ENCODE measurements at places on chromosomes 12 and 14.

DNA sequence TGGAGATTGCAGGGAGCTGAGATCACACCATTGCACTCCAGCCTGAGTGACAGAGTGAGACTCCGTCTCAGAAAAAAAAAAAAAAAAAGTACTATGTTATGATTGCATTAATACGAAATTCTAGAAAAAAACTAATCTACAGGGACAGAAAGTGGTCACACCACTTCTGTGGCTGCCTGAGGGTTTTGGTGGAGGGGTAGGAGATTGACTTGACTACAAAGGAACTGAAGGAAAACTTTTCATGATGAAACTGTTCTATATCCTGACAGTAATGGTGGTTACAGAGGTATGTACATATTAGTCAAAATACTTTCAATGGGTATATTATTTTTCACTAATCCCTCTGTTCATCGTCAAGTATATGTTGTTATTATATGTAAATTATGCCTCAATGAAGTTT lies 42.1 kb downstream of the FOXN3 start:
- DNase-seq = no peak

- no peak for DNase-seq
Observed at GRCh38 chr12:89172224-89172623, 180.1 kb downstream of the DUSP6 start.

DNA sequence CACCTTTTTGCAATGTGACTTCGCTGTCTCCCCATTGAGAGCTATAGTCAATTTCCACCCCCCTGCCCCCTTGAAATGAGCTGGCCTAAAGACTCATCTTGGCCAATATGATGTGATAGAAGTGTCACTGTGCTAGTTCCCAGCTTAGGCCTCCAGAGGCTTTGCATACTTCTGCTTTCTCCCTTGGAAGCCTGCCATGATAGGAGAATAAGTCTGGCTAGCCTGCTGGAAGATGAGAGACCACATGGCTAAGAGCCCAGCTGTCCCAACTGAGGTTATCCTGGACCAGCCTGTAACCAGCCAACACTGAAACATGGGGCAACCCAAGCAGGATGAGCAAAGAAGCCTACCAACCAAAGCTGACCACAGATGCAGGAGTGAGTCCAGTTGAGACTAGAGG lies 196.9 kb downstream of the GRIN2B start:
- DNase-seq = no peak

- no peak for DNase-seq
Observed at GRCh38 chr12:105483691-105484090, 153.2 kb downstream of the C12orf75 start.

GRCh38 chr12:76030341-76031080 lies 1.1 kb downstream of the PHLDA1 start:
- DNase-seq = peak; percentile 55

- DNase-seq = no peak
Observed at GRCh38 chr14:23702656-23703426, 66.7 kb downstream of the DHRS2 start.

GRCh38 chr14:92456215-92457015 lies 57.2 kb upstream of the RIN3 start:
- DNase-seq = peak; percentile 38

- no peak for DNase-seq
Observed at GRCh38 chr12:124646385-124647230, 79.2 kb upstream of the NCOR2 start.

DNA sequence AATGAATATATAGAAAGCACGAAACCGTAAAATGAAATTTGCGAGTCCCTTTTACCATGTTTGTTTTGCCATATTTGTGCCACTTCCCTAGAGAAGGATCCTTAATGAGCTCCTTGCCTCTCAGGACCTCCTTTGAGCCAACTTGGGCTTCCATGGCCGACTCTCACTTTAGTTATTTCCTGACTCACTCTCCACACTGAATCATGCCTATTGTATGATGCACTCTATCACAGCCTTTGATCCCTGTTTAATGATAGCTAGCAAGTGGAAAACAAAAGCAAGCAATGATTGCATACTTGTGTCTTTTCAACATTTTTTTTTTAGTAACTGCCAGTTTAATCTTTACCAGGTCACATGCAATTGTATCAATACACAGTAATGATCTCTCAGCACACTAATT lies 153.2 kb downstream of the CCER1 start:
- DNase-seq = no peak

GRCh38 chr14:99688210-99688581 lies 4.1 kb downstream of the CYP46A1 start:
- no peak for DNase-seq

DNA sequence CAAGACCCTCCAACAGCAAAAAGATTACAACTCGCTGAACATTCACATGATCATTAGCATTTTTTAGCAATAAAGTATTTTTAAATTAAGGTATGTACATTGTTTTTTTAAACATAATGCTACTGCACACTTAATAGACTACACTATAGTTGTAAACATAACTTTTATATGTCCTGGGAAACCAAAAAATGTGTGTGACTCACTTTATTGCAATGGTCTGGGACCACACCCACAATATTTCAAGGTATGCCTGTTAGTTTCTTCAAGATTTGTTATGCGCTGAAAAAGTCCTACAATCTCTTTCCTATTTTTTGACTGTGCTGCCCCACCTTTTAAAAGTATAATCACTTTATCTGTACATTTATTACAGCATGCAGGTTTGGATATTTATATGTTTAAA lies 30.4 kb upstream of the PCNX4 start:
- no peak for DNase-seq

DNA sequence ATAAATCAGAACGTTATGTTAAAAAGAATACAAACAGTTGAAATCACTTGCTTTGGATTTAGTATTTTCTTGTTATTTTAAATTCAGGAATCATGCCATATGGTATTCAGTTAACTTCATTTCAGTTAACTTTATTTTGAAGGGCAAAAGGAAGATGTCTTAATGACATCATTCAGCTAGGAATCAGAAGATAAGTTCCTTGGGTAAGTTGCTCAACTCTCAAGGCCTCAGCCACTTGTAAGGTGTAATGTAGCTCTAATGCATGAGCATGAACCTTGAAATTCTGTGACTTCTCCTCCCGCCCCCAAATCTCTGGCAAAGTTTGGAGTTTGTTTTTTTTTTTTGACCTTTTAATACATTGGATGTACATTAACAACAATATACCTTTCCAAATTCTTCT lies 42.6 kb downstream of the FRS2 start:
- DNase-seq = no peak

DNA sequence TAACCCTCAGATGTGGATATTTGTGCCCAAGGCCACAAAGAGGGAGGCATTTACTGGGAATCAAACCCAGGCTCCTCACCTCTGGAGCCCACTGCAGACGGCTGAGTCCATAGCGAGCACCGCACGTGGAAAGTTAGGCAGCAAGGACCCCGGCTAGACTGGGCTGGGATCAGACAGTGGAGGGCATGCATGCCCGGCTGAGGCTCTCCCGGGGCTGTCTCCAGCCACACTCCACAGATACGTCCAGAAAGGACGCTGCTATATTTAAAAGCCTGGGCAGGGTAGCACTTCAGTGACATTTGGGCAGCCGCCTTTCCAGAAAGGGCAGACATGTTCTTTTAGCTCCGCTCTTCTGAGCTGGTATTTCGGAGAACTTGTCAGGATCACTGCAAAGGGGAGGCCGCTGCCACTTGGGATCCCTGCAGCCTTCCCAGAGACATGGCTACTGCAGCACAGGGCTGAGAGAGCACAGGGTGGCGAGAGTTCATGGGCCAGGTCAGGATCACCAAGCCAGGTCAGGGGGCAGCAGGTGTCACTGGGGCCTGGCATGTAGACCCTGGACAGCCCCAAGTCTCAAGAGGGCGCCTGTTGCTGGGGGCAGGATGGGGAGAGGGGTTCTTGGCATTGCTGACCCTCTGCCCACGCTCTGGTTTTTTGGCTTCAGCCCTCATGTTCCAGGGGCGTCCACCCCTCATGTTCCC lies 121.7 kb downstream of the PHETA1 start:
- DNase-seq = no peak

GRCh38 chr12:118332511-118332910 lies 40.2 kb downstream of the TAOK3 start:
- DNase-seq = no peak

GRCh38 chr12:111444925-111445725 lies 39.4 kb downstream of the SH2B3 start:
- no peak for DNase-seq

DNA sequence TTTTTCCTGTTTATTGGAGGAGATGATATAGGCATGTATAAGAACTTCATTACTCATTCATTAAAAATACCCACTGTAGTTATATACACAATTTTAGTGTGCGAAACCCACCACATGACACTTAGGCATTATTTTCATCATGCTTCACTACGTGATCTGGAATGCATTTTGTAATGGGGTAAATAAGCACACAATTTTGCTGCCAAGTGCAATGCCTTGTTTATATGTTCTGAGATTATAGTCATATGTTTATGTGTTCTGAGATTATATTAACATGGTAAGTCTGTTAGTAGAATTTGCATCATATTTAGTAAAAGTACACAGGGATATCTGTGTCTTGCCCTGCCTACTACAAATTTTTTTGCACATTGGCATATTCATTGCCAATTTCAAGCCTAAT lies 1123.0 kb downstream of the LRFN5 start:
- no peak for DNase-seq

DNA sequence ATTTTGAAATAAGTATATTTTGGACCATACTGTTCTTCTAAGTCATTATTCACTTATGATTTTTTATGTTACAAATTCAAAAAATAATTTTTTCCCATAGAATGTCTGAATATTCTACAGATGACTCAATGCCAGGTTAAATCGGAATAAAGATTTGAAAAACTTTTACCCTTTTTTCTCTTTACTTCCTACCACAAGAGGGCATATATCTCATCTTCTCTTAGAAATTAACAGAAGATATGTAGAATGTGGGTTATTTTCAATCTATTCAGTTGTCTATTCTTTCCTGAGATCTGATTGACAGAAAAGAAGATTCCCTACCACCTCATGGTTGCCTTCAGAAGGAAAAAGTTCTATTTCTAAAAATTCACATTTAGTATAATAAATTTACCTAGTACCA lies 53.0 kb upstream of the KITLG start:
- no peak for DNase-seq

GRCh38 chr12:100661300-100661951 lies 87.9 kb downstream of the GAS2L3 start:
- no peak for DNase-seq

DNA sequence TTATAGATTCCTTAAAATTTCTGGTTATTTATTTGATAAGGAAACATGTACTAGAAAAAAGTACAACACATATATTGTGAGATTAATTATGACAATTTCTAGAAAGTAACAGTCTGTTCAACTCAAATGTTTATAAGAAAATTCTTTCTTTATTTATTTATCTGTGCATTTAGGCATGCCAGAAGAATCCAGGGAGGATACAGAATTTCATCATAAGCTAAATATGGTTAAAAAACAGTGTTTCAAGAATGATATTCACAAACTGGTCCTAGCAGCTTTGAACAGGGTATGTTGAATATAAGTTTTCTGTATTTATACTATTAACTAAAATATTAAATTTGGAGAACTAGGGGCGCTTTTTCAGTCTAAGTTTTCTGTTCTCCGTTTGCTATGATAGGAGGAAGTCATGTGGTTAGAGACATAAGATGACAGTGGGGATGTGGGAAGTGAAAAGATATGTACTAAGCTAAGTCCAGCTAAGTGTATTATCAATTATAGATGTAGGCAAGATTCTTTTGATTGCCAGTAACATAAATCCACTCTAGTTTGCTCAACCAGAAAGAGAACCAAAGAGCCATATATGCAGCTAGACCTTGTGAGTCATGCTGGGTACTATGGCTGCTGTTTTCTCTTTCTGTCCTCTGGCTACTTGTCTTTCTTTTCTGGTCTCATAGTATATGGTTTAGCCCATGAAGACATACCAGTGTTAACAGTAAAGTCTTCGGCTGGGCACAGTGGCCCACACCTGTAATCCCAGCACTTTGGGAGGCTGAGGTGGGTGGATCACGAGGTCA lies 39.0 kb downstream of the LRRK2 start:
- DNase-seq = no peak

GRCh38 chr12:105225505-105226015 lies 10.4 kb downstream of the APPL2 start:
- DNase-seq = no peak

DNA sequence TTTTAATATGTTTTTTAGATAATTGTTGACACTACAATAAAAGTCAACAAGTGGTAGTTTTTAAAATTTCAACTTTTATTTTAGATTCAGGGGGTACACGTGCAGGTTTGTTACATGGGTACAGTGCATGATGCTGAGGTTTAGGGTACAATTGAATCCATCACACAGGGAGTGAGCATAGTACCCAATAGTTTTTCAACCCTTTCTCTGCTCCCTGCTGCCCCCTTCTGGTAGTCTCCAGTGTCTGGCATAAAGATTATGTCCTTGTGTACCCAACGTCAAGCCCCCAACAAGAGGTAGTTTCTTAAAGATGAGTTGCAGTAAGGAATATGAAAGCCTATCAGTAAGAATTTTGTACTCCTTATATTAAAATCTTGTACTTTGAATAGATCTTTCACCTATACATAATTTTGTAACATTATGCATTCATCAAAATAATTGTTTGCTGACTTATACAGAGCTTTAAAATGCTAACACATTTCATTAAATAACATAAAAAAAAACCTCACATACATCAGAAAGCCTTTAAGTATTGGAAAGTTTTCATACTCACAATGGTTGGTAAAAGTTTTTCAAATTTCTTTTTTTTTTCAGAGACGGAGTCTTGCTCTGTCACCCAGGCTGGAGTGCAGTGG lies 5.4 kb upstream of the RALGAPA1 start:
- DNase-seq = no peak

GRCh38 chr14:92340931-92341330 lies 18.0 kb downstream of the SLC24A4 start:
- no peak for DNase-seq

GRCh38 chr12:48816143-48816854 lies 2.0 kb upstream of the CACNB3 start:
- DNase-seq = no peak

DNA sequence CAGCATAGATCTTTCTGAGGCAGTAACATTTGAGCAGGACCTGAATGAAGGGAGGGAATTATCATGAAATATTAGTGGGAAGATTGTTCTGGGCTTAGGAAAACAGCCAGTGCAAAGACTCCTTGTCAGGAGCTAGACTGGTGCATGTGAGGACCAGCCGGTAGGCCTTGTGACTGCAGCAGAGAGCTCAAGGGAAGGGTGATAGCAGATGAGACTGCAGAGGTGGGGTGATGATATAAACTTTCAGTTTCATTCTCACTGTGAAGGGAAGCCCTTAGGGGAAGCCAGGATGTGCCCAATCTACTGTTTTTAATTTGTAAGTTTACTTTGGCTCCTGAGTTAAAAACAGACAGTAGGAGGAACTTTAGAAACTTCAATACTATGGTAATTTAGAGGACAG lies 12.4 kb downstream of the IL22 start:
- DNase-seq = no peak

GRCh38 chr12:114981036-114981435 lies 297.1 kb upstream of the TBX3 start:
- DNase-seq = no peak

DNA sequence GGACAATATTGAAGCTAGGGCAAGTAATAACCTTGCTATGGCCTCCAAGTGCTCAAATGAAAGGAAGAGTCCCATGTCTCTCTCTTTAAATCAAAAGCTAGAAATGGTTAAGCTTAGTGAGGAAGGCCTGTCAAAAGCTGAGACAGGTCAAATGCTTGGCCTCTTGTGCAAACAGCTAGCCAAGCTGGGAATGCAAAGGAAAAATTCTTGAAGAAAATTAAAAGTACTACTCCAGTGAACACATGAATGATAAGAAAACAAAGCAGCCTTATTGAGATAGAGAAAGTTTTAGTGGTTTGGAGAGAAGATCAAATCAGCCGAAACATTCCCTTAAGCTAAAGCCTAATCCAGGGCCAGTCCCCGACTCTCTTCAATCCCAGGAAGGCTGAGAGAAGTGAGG lies 84.1 kb upstream of the PLEKHA5 start:
- DNase-seq = no peak
